ENCODE measurements at places on chromosomes 7 and 10.
A peak's percentile ranks its signal among the peaks of the same experiment; 100 is the strongest.

- DNase-seq = no peak
Measured at GRCh38 chr7:79471283-79471682, 17.8 kb upstream of the MAGI2 start.

GRCh38 chr10:17781856-17782255, 27.3 kb upstream of the MRC1 start:
- DNase-seq = no peak

- no peak for DNase-seq
Measured at GRCh38 chr7:155285833-155286232, 11.8 kb upstream of the INSIG1 start.

GRCh38 chr10:12048547-12048946, 5.9 kb upstream of the UPF2 start:
- DNase-seq = no peak

DNA sequence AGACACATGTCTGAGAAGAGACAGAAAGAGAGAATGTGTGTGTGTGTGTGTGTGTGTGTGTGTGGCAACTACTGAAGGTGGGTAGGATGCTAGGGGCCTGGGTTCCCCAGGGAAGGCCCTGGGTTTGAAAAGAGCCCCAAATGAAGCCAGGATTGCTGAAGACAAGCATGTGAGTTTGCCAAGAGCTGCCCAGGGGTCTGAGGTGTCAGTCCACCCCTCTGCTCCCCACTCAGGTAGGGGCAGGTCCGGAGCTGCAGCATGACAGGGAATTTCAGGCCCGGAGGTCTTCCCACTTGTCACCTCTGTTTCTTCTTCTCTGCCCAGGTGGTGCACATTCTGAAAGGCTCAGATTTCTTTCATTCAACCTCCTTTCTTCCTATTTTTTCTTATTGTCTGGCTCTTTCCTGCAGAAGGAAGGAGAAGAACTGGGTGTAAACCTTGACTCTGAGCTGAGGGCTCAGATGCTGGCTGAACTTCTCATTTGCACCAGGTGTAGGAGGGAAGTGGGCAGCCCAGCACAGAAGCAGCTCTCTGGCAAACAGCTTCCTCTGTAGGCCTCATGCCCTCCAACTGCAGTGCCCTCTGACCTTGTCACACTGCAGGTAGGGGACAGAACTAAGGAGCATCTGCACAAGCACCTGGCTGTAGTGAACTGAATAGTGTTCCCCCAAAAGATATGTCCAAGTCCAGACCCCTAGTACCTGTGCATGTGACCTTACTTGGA, 79.6 kb upstream of the LRRC4 start:
- no peak for DNase-seq

GRCh38 chr10:127148066-127148932, 48.1 kb downstream of the INSYN2A start:
- peak; percentile 88 for DNase-seq

- no peak for DNase-seq
Measured at GRCh38 chr10:43384252-43385221, 13.1 kb downstream of the FXYD4 start.

- no peak for DNase-seq
Measured at GRCh38 chr7:74006451-74007241, 21.3 kb upstream of the ELN start.
